ENCODE measurements at places on chromosomes 12 and 14.

DNA sequence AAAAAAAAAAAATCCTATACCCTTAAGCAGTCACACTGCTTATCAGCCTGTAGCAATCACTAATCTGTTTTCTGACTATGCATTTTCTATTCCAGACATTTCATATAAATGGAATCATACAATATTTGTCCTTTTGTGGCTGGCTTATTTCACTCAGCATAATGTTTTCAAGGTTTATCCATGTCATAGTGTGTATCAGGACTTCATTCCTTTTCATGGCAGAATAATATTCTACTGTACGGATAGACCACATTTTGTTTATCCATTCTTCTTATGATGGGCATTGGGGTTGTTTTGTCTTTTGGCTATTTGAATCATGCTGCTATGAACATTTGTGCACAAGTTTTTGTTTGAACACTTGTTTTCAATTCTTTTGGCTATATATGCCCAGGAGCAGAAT, 8.6 kb upstream of the KSR2 start:
- DNase-seq: no peak

GRCh38 chr12:79451365-79451764, 239.4 kb downstream of the PAWR start:
- no peak for DNase-seq

GRCh38 chr14:67446371-67447032, 34.5 kb upstream of the PLEK2 start:
- no peak for DNase-seq

DNA sequence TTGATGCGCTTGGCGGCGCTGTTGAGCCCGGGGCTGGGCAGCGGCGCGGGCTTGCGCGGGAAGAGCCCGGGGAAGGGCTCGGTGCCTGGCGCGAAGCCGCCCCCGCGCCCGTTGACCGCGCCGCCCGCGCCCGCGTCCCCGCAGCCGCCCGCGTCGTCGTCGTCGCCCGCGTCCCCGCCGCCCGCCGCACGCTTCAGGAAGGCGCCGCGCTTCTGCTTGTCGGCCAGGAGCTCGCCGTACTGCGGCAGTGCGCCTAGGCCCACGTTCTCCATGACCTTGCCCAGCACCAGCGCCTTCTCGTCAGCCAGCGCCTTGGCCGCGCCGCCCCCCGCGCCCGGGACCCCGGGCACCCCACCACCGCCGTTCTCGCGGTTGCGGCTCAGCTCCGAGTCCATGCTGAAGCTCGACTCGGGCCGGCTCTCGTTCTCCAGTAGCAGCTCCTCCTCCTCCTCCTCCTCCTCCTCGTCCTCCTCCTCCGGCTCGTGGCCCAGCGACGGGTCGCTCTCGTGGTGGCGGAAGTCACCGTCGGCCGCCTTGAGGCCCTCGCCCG, 97.2 kb downstream of the BCL11B start:
- DNase-seq: no peak

DNA sequence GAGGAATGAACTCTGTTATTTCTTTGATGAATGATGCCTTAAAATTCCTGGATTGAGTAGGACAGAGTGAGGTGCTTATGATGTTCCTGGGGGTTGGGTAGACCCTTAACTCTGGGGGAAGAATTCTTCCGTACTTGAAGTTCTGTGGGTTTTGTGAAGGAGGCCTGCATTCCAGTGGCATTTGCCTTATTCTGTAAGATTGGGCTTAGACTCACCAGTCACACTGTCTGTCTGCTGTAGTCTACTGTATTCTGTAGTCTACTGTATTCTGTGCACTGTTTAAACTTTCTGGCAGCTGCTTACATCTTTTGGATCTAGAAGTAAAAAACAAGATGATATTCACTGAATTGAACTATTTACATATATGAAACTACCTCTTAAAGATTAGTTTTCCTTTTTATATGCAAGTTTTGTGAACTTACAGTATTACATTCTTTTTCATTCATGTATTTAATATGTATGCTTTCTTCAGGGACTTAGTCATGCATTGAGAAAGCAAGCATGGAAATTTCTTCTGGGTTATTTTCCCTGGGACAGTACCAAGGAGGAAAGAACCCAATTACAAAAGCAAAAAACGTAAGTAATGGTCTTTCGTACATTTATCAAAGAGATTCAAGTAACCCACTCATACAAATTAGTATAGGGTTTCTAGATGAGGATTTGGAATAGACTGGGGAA, 42.3 kb upstream of the TPH2 start:
- no peak for DNase-seq

GRCh38 chr12:90974286-90974685, 19.3 kb upstream of the CCER1 start:
- DNase-seq: no peak

- DNase-seq: no peak
These were observed 15.9 kb downstream of the PLEKHG3 start for GRCh38 chr14:64720131-64720576.

GRCh38 chr12:88471331-88472045, 108.8 kb downstream of the KITLG start:
- no peak for DNase-seq

DNA sequence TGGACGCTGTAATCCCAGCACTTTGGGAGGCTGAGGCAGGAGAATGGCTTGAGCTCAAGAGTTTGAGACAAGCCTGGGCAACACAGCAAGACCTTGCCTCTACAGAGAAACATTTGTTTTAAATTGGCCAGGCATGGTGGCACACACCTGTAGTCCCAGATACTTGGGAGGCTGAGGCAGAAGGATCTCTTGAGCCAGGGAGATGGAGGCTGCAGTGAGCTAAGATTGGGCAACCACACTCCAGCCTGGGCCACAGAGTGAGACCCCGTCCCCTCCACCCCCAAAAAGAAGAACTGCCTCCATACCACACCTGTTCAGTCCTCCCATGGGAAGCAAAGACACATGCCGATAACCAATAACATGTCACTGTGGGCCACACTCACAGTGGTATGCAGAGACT, 19.2 kb downstream of the CCDC85C start:
- no peak for DNase-seq

DNA sequence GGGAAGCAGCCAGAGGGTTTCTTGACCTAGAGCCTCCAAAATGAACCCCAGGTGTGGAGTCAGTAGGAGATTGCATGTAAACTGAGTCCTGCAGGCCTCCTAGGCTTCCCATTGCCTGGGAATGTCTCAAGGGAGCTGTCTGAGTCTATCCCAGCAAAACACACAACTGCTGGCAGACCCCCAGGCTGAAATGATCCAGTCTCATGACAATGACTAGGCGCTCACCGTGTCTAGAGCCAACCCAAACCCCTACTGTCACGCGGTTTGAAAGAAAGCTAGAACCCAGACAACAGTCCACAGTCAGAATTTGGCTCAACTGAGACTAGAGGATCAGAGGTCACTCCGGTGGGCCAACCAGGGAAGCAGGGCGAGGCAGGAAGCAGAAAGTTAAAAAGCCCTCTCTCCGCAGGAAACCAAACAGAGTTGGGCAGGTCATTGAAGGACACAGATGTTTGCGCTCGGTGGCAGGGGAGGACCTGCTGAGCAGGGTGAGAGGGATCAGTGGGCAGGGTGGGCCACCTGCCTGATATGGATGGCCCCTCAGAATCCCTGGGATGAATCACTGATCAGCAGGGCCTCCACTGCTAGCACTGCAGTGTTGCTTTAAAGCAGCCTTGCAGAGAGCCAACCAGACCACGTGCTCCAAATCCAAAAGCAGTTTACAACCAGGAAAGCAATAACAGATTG, 23.8 kb downstream of the ACTN1 start:
- DNase-seq: no peak

GRCh38 chr14:88605594-88605993, 42.8 kb downstream of the ZC3H14 start:
- no peak for DNase-seq

All from kidney capillary endothelial cell (primary cell).